ENCODE measurements at places on chromosomes 12 and 14.

- no peak for DNase-seq
These were observed 75.2 kb upstream of the SCAF11 start for GRCh38 chr12:46065412-46066166.

DNA sequence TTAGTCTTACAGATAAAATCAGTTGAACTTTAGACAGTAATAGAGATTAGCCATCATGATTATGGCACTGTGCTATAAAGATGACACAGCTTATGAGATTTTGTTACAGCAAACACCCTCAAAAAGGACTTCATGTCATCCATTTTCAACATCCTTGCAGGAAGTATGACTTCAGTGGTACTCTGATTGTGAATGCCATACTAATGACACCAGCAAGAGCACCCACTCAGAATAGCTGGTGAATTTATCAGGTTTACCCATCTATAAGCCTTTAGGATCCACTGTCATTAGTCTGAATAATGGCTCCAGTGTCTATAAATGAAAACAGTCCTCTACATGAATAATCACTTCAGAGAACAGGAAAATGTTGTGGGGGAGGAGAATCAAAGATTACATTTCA, 615.2 kb downstream of the RPS29 start:
- no peak for DNase-seq

DNA sequence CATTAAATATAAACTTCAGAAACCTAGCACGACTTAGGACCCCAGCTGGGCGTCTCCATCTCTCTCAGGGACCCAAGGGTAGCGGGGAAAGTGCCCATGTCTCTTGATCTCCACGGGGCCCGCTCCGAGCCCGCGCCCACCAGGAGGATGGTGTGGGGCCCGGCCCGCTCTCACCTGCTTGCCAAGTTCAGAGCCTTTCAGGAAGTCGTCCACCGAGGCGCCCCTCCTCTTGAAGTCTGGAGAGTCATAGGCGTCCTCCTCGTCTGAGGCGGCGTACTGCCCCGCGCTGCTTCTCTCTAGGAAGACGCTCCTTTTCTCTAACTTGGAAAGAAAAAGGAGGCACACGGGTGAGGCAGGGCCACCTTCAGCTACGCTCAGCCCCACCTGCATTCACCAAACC, 96.9 kb downstream of the PIWIL1 start:
- DNase-seq, result no peak

- no peak for DNase-seq
These were observed 6.8 kb upstream of the SYNE3 start for GRCh38 chr14:95523051-95523814.

GRCh38 chr12:79057540-79057939, 193.0 kb downstream of the SYT1 start:
- no peak for DNase-seq
